ENCODE measurements at places on chromosomes 2 and 18.

GRCh38 chr2:84830758-84831500 lies 50.0 kb downstream of the TRABD2A start:
- no peak for DNase-seq

DNA sequence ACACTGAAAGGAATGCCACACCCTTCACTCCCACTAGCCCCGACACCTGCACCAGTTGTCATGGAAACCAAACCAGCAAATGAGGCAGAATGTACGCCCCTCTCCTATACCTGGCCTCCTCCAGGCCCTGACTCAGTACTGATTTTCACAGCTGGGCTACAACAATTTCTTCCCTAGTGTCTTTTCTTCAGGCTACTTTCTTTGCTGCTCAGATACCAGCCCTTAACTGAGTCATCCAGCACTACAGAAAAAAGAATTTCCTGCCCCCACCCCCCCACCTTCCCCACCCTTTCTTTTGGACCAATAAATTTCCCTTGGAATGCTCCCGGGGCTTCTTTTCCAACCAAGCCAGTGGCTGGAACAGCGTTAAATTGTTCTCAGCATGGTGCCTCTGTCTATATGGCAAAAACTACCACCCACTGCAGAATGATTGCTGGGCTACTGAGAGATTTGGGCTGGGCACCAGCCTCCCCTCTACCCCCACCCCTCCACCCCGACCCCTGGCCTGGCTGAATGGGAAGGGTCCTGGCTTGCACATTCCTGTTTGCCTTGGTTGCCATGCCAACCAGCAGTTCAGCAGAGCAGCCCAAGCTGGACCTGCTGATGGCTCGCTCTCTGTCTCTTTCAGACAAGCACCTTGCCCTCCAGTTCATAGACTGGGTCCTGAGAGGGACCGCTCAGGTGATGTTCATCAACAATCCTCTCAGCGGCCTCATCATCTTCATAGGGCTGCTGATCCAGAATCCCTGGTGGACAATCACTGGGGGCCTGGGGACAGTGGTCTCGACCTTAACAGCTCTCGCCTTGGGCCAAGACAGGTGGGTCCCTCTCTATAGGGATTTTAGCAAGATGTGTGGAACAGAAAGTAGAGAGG lies 11.3 kb downstream of the SLC14A2 start:
- no peak for DNase-seq

GRCh38 chr2:129491308-129491707 lies 488.2 kb upstream of the RAB6C start:
- no peak for DNase-seq

- no peak for DNase-seq
These were observed 189.5 kb downstream of the DOK6 start for GRCh38 chr18:69590150-69590549.

DNA sequence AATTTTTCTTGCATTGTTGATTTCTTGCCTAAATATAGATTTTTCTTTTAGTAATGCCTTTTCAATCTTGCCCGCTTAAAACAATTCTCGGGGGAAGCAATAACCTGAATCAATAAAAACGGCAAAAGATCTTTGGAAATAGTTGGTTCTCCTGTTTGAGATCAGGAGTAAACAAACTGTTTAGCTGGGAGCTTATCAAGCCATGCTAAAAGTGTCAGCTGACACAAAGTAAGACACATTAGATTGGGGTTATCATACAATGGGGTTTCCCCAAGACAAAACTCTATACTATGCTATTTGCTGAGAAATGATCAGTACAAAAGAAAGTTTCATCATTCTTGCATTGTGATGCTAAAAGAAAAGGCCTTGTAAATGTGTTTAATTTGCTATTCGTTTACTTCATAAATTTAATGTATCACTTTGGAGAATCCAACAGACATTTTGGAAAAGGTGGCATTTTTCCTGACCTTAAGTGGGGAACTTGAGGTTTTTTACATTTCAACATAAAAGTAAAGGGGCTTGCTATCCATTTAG lies 46.5 kb downstream of the ATIC start:
- DNase-seq, result no peak

DNA sequence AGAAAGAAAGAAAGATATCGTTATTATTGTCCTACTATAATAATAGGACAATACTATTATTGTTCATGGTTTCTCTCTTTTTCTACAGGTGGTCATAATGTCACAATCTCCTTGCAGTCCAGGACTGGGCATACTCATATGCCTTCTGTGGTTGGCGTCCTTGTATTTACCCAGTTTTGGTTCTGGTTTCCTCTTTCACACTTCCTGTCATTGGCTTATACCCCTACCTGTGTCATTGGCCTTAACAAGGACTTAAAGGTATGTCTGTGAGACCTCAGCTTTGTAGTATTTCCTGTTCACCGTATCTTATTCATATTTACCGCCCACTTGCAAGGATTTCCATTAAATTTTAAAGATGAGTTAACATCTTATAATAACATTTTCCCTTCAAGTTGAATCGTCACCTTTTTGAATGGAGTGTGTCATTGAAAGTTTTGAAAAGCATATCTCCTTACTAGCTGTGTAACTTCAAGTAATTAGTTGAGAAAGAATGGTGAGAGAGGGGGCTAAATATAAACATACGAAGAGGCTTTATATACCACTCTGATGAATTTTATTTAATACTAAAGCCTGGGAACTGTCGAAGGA lies 36.5 kb upstream of the HTR2B start:
- no peak for DNase-seq

DNA sequence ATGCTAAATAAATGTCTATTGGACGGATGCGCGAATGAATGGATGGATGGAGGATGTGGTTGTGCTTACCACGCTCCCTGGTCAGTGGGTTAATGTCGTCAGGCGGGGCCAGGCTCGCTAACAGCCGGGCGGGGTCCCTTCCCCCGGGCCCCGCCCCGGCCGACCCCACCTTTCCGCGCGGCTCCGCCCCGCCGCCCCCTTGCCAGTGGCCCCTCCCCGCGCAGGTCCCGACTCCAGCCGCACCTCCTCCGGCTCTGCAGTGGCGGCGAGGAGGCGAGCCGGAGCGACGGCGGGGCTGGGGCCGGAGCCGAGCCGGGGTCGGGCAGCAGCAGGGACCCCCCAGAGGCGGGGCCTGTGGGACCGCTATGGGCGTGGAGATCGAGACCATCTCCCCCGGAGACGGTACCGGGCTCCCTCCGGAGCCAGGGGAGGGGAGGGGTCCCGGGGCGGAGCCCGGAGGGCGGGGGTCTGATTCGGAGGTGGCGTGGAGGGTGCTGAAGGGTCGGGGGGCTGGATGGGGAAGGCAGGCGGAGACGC lies at the start of gene FKBP1B:
Gene FKBP1B, plus strand, starts transcription at position 257 of the 537 bp plus-strand sequence. Its CDS starts 109 bp downstream, at position 366.
- DNase-seq, result no peak

DNA sequence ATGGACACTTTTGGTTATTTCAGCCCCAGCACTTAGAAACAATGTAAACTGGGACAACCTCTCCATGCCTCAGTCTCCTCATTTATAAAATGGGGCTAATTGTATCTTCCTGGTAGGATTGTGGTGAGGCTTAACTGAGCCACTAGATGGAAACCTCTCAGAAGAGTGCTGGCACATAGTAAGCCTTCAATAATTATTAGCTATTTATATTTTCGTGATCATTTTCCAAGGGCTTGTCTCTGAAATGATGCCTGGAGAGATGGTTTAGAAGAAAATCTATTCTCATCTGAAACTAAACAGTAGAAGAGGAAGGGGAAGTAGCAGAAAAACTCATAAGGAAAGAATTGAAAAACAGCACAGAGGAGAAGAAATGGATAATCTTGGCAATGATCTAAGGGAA lies 6.8 kb downstream of the RAX start:
- no peak for DNase-seq

- no peak for DNase-seq
These were observed 378.4 kb downstream of the LPIN1 start for GRCh38 chr2:12124790-12125189.

GRCh38 chr2:119421741-119422140 lies 9.9 kb upstream of the TMEM37 start:
- DNase-seq, result no peak

- DNase-seq, result no peak
These were observed 130.9 kb upstream of the ITGA6 start for GRCh38 chr2:172296267-172297046.

DNA sequence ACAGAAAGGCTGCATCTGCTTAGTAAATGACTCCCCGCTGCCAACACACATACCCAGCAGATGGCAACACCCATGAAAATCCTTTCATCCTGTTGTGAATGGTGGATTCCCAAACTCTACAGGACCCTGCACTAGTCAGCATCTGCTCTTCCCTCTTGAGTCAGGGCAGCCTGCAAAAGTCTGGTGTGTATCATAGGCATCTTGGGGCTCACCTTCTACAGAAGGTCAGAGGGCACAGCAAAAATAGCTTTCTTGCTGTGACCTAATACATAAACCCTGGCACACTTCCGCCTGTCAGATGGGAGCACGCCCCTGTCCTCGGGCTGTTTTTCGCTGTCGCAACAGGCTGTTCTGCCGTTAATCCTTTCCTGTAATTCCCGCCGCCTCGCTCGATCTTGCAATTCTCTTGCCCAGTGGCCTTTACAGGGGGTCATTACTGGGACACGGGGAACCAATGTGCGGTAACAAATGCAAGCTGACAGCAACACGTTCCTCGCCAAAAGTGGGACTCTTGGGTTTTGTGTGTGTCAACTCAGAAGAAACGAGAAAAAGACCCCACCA lies 19.9 kb upstream of the SCYGR1 start:
- DNase-seq, result no peak

DNA sequence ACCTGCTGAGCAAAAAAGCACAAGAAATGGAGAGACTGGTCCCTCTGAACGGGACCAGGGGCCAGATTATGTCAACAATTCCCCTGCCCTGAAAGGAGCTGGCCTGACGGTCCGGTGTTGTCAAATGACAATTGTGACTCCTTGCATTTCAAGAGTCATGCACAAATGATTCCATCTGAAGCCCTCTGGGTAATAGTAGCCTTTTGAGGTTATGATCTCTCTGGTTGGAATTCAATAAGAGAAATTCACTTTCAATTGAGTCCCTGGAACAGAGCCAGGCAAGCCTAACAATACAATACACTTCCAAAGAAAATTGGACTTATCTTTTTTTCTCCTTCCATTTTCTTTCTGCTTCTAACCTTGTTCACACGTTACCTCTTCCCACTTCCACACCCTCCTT lies 116.9 kb downstream of the C1D start:
- no peak for DNase-seq

GRCh38 chr18:48804856-48805610 lies 145.7 kb downstream of the SMAD7 start:
- DNase-seq, result no peak
